Effector CD4-positive, alpha-beta T cell (primary cell): ENCODE measurements at places on chromosomes 11 and 22.
A peak's percentile ranks its signal among the peaks of the same experiment; 100 is the strongest.

GRCh38 chr11:117612177-117612576, 184.8 kb downstream of the DSCAML1 start:
- DNase-seq: no peak

GRCh38 chr22:19757140-19757984, 3.2 kb upstream of the TBX1 start:
- no peak for DNase-seq

DNA sequence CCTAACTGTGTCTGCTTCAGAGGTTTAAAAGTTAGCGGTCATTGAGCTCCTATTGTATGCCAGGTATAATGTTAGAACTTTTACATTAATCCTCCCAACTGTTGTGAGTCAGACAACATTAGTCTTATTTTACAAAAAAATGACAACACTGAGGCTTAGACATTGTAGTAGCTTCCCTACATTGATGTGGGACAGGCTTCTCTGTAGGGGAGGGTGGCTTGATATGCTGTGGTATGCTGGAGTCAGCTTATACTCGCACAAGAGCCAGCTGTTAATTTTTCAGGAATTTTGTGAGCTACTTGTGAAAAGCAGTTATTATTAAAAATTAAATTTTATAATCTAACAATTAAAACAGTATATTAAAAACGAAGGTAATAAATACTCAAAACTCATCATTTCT, 64.8 kb upstream of the NAV2 start:
- DNase-seq: no peak

GRCh38 chr22:37019309-37020191, at the start of the genes MPST and TST:
TSS of gene MPST (plus strand) at chr22:37019742. CDS start at chr22:37019837, 95 bp downstream.
TSS of gene TST (minus strand) at chr22:37019447. CDS start at chr22:37018732, 715 bp downstream.
- no peak for DNase-seq

- DNase-seq: no peak
Measured at GRCh38 chr11:96055706-96056387, 131.9 kb upstream of the MTMR2 start.

DNA sequence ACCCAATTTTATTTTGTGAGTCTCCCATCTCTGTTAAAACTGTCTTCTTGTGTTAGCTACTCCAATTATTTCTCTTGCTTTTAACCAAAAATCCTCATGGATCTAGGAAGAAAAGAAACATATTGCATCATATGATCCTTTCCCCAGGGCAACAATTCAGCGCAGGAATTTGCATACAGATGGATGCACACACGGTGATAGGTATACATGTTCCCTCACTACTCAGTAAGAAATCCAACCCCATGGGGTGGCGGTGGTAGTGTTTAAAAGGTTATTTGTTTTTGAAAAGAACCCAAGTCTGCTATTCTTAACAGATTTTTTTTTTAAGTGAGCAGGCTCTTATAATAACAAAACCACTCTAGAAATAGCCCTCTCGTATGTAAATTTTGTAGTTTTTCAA, 4.2 kb upstream of the SYN3 start:
- no peak for DNase-seq

DNA sequence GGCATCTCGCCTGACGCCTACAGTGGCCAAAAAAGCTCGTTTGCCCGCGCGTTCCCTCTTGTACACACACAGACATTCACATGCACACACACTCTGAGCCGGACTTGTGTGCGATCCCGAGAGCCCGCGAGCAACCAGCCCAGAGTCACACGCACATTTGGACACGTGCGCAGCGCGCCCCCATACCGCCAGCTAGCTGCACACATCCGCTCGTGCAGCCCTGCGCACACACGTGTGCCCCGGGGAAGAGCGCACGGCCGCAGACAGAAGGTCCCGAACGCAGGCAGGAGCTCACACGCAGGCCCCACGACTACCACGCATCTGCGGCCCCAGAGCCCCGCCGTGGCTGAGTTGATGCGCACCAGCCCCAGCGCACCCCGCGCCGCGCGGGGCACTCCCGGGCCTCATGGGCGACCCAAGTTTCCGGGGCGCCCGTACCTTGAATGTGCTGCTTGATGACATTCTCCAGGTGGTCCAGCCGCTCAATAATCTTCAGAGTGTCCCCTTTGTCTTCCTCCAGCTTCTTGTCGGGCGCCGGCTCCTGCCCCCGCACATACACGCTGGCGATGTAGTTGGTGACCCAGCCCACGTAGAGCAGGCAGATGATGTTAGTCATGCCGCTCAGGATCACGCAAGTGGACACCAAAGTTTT, 758 bp downstream of the GALNT18 start:
- DNase-seq: no peak

- DNase-seq: no peak
Measured at GRCh38 chr11:132248580-132248979, 878.2 kb downstream of the NTM start.

DNA sequence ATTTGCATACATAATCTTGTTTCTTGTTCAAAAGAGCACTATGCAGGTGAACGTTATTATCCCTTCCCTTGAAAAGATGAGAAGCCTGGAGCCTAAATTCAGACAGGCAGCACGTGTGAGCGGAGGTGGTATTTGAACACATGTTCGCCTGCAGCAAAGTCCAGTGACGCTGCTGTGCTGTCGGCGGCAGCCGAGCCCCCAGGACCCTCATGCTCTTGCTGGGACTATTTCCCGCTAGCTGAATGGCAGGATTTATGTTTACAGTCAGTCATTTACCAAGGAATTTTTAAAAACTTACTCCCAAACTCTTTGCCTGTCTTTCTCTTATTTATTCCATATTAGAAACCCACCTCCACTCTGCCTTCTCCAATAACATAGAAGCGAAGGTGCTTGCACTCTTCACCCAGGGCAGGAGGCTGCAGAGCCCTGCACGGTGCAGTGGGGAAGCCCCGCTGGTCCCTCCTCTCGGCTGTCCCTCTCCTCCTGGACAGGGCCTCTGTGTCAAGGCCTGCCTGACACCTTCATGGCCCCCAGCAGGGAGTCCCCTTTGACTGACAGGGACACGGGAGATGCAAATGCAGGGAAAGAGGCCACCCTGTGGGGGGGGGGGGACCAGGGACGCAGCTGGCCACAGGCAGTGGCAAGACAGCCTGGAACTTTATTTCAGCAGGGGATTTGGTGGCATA, 528.5 kb upstream of the B3GAT1 start:
- no peak for DNase-seq

DNA sequence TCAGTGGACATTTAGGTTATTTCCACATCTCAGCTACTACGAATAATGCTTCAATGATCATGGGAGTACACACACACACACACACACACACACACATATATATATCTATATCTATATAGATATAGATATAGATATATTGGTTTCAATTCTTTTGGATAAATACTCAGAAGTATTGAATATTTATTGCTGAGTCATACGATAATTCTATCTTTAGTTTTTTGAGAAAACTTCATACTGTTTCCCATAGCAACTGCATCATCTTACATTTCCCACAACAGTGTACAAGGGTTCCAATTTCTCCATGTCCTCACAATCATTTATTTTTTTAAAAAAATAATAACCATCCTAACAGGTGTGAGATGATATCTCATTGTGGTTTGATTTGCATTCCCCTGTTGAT, 7.1 kb downstream of the OR9Q2 start:
- no peak for DNase-seq

GRCh38 chr11:26860091-26860780, 133.7 kb upstream of the FIBIN start:
- DNase-seq: no peak

DNA sequence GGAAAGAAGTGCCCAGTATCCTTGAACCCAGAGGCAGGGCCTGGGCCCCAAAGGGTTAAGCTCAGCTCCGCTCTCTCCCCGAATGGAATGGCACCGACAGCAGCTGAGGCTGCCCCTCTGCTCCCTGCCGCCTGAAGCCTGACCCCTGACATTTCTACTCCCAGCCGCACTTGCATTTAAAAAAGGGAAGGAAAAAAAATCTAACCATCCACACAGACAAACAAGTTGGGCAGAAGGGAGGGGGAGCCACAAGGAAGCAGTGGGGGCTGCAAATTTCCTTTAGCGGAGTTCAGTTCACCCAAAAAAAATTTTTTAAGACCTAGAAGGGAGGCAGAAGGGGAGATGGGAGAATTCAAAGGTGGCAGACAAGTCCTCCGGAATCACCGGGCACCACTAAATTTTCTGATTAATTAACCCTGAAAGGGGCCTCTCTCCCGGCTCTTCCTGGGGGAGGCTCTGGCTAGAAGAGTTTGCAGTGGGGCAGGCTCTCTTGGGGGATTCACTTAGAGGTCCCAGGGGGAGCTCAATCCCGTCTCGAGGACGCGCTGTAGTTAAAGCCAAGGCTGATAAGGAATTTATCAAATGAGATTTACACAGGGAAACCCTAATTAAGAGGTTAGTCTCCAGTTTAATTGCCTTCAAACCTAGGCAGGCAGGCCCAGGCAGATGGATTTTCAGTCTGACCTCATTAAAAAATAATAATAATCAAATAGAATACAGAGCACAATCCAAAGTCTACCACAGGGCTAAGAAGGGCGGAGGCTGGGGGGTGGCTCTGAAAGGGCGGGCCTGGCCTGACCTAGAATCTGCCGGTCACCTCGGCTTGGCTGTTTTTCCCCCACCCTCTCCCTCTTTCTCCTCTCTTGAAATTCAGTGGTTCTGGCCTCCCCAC, 25.6 kb downstream of the MN1 start:
- DNase-seq: no peak

- no peak for DNase-seq
Measured at GRCh38 chr11:30424844-30425243, 101.9 kb downstream of the ARL14EP start.

DNA sequence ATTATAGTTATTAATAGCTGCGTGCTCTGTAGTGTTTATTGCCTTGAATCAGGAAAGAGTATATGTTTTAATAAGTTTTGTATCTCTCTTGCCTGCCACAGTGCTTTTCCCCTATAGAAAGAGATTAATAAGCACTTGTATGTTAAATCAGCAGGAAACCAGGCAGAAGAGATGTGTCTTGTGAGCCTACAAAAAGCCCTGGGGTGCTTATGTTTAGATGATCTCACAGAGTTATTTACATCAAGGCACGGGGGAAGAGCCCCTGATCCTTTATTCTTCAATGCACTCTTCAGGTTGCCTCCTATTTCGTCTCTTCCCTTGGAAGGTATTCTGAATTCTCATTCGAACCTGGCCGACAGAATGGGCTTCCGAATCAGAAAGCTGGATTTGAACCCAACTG, 183.0 kb downstream of the MAML2 start:
- no peak for DNase-seq

DNA sequence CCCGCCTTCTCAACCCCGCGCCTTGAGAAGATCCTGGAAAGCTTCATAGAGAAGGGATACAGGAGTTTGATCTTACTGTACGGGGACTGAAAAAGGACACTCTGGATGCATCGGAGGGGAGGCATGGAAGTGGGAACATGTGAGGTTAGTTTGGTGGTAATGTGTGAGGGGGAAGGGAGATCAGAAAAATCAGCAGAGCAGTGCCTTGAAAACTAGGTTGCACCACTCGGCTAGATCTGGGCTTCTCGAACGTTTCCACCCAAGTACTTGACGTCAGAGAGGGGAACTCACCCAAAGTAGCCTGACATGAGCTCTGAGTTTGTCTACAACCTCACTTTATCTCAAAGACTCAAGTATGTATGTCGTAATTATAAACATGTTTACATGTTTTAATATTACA, 14.5 kb downstream of the USP35 start:
- peak; percentile 64 for DNase-seq

- DNase-seq: no peak
Measured at GRCh38 chr11:132080127-132080526, 709.7 kb downstream of the NTM start.

DNA sequence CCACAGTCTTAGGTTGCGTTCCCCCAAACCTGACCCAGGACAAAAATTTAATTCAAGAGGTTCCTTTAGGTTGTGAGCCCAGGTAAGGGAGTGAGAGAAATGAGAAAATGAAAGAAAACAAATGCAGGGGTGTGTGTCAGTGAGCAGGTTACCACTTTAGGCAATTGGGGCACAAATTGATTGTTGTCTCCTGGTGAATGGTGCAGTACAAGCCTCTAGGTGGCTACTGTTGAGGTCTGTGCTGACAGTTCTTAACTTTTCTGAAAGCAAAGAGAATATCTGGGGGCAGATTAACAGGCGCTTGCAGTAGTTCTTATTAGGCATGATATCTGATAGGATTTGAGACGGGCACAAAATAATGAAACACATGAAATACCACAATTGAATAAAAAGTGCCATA, 894.6 kb downstream of the FAM181B start:
- DNase-seq: no peak

- DNase-seq: no peak
Measured at GRCh38 chr11:19642185-19643158, 70.2 kb upstream of the NAV2 start.

- DNase-seq: no peak
Measured at GRCh38 chr11:111303461-111303860, 5.1 kb downstream of the POU2AF3 start.

DNA sequence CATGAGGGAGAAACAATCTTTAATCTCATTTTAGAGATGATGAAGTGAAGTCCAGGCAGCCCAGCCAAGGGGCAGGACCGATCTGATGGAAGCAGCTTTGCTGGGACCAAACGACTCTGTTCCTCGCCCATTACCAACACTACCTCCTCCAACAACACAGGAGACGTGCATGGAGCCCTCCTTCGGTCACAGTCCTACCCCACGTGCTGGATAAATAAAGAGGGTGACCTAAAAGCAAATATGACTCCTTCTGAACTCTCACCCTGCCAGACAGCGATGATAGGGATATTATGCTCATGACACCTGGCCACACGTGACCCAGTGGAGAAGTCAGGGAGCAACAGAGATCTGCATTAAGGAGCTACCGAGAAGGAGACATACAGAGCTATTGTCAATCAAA, 26.0 kb downstream of the SCGB1A1 start:
- no peak for DNase-seq

- no peak for DNase-seq
Measured at GRCh38 chr22:40853961-40854360, 2.5 kb downstream of the ST13 start.

GRCh38 chr22:36086170-36086490, 57.5 kb upstream of the RBFOX2 start:
- DNase-seq: no peak

- DNase-seq: no peak
Measured at GRCh38 chr11:95065336-95065735, 1.4 kb upstream of the SRSF8 start.

DNA sequence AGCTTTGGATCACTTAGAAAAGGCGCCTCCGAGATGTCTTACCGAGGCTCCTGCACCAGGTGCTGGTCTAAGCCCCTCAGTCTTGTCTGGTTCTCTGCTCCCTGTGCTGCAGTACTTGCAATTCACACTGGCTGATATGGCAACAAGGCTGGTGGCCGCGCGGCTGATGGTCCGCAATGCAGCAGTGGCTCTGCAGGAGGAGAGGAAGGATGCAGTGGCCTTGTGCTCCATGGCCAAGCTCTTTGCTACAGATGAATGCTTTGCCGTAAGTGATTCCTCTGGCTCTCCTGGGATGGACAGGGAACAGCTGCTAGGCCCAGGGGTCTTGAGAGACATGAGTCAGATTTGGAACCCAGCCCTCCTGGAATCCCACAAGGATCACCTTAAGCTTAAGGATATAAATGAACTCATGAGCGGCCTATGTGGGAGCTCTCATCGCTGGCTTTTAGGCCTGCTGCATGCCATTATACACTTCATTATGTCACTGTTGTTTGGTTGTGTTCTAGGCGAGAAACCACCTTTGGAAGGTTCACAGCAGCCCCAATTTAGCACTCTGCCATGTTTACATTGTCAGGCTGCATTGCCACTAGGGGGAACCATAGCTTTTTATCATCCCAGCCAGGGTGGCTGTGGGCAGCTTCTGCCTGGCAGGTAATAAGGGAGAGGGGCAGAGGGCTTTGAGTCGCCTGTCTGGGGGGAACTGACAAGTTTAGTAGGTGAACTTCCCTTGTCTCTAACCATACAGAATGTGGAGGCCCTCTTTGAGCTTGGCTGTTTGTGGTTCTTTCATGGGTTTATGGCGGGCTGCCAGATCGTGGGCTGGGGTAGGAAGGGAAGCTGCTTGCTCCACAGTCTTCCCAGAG, 8.5 kb downstream of the ACAD8 start:
- DNase-seq: no peak

- no peak for DNase-seq
Measured at GRCh38 chr11:114986365-114986764, 308.0 kb downstream of the NXPE2 start.
